ENCODE measurements at places on chromosomes 5 and 9.

GRCh38 chr9:137319011-137319738 lies 17.1 kb upstream of the NRARP start:
- DNase-seq = no peak

- DNase-seq = no peak
Observed at GRCh38 chr5:21693591-21693990, 1159.6 kb downstream of the CDH12 start.

- DNase-seq = no peak
Observed at GRCh38 chr5:78659714-78660113, 11.1 kb upstream of the LHFPL2 start.

- no peak for DNase-seq
Observed at GRCh38 chr5:97888439-97888838, 705.4 kb upstream of the RIOK2 start.

DNA sequence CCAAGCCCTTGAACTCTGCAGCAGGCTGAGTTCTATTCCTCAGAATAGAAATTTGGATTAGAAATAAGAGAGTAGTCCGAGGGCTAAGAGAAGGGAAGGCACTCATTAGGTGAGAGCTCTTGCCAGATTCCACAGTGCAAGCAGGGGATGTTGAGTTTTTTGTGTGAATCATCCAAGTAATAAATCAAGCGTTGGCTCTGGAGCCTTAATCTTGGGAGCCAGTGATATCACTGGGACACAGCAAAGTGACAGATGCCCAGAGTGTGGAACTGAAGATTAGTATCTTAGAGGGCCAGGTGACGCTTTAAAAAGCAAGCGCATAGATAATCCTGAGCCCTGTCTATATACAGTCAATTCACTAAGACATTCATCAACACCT lies 60.3 kb downstream of the FOXD1 start:
- DNase-seq = no peak

DNA sequence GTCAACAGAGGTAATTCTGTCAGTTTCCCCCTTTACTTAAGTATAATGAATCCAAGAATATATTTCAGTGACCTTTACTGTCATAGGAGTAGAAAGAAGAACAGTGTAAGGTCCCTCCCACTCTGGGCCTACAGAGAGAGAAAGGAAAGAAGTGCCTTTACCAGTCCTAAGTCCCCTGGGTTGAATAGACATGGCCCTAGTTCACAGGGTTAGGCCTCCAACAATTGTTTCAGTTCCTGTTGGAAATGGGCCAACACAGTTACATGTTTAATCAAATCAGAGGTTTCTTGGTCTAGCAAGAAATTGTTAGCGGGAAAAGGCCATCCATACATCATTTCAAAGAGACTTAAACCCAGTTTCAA lies 605.6 kb downstream of the MTRR start:
- no peak for DNase-seq

DNA sequence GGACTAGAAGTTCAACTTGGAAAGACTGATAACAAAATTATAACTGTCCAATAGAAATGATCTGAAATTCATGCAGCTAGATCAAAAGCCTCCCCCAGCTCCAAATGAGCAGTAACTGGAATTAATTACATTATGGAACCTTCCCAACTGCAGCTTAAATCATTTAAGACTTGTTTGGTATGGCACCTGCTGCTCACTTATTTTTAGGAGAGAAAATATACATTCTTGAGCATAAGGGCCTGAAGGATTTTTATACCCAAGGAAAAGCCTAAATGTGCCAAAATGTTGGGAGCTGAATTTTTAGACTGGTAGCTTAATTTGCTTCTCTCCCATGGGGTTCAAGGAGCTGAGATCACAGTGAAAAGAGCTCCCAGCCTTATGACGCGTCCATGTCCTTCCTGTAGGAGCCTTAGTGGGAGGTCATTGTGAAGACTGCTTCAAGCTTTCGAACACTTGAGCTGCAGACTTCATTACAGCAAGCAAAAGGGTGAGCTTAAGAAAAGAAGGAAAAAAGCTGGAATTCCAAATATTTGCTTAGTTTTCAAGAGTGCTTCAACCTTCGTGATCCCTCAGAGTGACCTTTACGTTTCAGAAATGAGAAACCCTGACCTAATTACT lies 276.0 kb downstream of the DMAC1 start:
- no peak for DNase-seq

DNA sequence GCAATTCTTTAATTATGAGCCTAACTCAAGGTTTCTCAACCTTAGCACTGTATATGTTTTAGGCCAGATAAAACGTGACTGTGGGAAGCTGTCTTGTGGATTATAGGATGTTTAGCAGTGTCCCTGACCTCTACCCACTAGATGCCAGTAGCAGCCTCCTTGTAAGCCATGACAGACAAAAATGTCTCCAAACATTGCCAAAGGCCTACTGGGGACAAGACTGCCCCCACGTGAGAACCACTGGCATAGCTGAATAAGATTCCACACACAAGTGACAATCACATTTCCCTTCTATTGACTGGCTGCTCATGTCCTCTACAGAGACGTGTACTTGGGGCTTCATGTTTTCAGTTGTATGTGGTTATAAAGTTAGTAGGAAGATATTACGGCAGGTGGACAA lies 55.4 kb downstream of the GOLM1 start:
- DNase-seq = no peak

DNA sequence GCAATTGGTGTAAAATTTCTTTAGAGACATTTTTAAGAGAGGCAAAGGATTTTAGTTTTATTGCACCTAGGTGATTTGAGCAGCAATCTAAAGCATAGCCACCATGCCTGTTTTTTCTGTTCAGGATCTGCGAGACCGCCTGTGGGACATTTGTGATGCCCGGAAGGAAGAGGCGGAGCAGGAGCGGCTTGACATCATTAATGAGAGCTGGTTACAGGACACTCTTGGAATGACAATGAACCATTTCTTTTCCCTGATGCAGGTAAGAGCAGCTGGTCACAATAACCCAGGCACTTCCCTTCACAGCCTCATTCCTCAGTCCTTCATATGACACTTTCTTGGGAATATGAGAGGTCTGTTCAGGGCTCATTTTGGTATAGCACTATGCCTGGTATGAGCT lies 103.2 kb upstream of the IL7R start:
- DNase-seq = no peak

DNA sequence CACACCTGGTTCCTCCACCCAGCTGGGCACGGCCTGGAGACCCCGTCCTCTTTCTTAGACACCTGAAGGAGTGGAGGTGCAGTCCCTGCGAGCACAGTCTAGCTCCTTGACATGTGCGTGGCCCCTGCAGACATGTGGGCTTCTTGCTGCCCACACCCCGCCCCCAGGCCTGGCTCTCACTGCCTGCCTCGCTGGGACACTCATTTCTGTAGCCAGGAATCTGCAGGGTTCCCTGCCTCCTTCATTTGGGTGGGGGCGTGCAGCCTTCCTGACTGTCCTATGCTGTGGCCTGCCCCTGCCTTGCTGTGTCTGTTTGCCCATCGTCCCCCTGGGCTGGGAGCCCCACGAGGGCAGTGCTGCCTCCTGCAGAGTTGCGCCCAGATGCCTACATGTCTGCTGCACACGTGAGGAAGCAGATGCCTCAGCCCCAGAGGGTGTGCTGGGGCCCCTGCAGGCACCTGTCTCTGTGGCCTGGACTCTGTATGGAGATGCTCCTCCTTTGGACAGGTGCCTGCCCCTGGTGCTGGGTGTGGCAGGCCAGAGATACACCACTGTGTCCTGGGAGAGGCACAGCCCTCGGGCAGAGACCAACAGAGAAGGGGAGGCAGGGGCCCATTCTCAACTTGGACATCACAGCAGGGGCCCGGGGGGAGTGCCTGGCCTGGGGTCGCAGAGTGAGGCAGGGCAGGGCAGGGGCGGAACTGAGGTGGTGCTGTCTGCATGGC lies 22.6 kb downstream of the FLT4 start:
- DNase-seq = no peak

- no peak for DNase-seq
Observed at GRCh38 chr5:5252106-5252505, 112.0 kb downstream of the ADAMTS16 start.

DNA sequence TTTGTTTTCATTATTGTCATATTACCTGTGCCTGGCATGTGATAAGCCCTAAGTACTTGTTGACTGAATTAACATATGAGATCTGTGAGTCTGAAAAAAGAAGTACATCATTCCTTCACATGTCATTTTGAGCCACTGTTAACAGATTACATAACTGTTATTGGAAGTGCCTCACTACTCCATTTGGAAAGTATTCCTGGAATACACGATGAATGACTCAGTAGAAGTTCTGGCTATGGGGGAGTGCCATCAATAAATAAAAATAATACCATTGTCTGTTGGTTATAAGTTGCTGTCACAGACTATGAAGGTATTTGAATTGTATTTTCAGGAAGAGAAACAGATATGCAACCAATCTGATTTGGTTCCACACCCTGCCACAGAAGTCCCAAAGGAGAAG lies 12.9 kb downstream of the NIPSNAP3B start:
- DNase-seq = no peak

DNA sequence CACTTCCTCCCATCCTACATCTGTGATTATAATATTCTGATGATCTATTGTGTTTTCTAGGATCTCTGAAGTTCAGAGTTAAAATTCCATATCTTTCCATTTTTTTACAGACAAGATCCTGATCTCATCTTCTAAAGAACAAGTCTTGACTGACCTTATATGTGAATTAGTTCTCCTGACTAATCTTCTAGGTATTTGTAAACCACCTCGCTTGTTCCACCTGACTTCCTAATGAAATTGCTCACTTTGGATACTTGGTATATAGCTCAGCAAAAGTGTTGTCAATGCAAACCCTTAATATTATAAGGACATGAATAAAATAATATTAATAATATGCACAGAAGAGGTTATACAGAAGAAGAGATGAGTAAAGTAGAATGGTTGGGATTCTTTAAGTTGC lies 68.2 kb upstream of the NR4A3 start:
- no peak for DNase-seq

GRCh38 chr9:98259791-98260190 lies 4.3 kb upstream of the TBC1D2 start:
- DNase-seq = no peak

- DNase-seq = no peak
Observed at GRCh38 chr5:132671000-132671399, 2.8 kb upstream of the IL4 start.

DNA sequence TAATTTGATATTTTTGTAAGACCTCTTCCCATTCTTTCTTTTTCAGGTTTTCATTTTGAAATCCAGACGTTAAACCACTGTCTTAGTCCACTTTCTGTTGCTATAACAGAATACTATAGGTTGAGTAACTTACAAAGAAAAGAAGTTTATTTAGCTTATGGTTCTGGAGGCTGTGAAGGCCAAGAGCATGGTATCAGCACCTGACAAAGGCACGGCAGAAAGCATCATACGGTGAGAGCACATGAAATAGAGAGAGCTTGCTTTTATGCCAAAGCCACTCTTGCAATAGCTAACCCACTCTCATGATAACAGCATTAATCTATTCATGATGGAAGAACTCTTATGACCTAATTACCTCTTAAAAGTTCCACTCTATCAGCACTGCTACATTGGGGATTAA lies 255.6 kb upstream of the PDE4D start:
- DNase-seq = no peak

DNA sequence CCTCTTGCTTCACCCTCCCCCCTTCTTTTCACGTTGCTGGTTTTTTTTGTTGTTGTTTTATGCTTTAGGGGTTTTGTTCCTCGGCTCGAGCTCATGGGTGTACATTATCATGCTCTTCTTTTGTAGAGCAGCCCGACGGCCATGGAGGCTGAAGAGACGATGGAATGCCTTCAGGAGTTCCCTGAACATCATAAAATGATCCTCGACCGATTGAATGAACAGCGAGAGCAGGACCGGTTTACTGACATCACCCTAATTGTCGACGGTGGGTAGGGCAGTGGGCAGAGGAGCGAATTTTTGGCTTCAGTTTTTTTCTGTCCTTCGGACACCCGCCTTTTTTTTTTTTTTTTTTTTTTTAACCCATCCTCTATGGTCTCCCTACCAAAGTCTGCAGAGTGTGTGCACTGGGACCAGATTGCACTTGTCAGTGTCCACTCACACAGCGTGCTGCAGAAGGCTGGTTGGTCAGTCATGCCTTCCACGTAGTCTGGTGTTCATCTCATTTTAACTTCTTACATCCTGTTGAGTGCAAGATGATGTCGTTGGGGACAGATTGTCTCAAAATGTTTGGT lies 1.3 kb downstream of the ZNF131 start:
- DNase-seq = peak; percentile 43

- no peak for DNase-seq
Observed at GRCh38 chr9:3810231-3810630, 284.4 kb upstream of the RFX3 start.

- DNase-seq = no peak
Observed at GRCh38 chr5:41547991-41548390, 37.6 kb upstream of the PLCXD3 start.

GRCh38 chr9:124852829-124853531 lies at the start of gene WDR38:
Gene WDR38, plus strand, starts transcription at chr9:124853460. Its CDS starts 72 bp downstream, at chr9:124853532.
- peak; percentile 92 for DNase-seq

DNA sequence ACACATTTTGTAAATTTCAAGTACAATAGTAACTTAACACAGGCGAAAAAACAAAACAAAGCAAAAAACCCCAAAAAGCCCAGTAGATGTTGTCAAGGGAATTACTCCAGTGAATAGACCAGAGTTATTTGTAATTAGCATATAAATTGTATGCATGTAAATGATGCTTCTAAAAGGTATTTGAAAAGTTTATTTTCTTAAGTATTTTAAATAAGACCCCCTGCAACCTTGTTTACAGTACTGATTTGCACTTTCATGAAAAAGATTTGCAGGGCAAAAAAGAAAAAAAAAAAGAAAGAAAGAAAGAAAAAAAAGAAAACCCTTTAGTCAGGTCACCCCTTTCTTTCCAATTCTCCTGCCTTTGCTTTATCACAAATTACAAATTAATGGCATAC lies 372.3 kb upstream of the IRX2 start:
- no peak for DNase-seq

DNA sequence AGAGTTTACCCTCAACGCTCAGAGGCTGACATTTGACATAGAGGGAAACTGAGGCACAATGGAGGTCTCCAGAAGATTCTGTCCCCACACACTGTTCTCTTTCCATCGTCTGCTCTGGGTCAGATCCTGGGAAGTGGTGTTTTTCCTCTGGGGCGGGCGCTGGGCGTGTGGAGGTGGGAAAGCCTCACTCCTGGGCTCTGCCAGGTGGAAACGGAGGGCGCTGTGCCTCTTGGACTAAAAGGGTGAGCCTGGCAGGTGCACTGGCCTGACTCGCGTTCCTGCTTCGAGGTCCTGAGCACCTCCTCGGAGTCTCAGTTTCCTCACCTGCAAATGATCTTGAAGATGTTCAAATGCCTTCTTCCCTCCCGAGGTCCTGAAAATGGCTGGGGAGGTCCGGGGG lies 25.7 kb upstream of the FCN1 start:
- no peak for DNase-seq

DNA sequence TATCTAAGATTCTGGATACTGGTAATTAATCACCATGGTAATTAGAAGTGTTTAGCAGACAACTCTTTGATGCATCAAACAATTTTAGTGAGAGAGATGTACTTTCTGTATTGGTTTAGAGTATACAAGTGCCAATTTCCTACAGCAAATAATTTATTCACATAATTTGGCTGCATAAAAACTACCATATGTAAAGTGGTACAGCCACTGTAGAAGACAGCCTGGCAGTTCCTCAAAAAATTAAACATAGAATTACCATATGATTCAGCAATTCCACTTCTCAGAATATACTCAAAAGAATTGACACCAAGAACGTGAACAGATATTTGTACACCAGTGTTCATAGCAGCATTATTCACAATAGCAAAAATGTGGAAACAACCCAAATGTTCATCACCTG lies 36.2 kb downstream of the PHAX start:
- peak; percentile 30 for DNase-seq
